ENCODE measurements at places on chromosomes 4 and X.

DNA sequence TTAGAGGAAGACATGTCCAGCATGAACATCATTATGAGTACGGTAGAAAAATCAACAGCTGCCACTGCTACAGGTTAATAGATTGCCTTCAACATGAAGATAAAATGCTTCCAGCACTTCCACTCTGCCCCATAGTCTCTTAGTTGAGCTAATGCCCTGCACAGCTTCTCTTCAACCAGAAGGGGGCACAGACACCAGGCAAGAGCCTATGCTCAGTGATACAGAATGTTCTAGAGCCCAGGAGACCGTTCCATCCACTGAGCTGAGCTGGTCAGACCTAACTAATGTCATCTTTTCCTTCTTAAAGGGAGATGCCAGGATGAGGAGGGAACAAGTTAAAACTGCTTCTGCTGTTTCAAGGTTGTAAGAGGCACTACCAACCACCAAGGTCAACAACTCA, 42.2 kb downstream of the SMIM10L2A start:
- no peak for DNase-seq

DNA sequence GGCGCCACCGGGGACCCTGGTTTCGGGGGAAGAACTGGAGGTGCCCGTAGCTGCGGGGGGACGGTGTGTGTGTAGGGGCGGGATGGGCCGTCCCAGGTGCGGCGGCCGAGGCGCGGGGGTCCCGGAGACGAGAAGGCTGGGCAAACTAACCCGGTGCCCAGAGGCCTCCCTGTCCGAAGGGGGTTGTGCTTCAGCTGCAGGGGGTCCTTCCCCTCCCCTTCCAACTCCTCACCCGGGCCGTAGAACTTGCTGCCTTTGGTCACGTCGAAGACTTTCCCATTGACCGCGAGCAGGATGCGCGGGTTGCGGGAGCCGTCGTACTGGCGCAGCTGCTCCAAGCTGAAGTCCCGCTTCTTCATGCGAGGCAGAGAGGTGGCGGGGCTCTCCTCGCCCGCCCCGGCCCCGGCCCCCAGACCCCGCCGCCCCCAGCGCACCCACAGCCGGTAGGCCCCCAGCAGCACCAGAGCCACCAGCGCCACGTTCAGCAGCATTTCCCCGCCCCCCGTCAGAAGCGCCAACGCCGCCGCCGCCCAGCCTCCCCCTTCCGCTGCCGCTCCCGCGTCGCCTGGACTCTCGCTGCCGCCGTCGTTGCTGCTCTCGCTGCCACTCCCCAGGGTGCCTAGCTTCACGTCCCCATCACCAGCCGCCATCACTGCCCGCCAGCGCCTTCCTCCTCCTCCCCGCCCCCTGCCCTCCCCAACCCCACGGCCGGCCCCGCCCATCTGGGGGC, at the start of gene PGRMC2:
TSS of gene PGRMC2 (minus strand) at position 673 of the 730 bp plus-strand sequence. CDS start at position 650, 23 bp downstream.
- no peak for DNase-seq

DNA sequence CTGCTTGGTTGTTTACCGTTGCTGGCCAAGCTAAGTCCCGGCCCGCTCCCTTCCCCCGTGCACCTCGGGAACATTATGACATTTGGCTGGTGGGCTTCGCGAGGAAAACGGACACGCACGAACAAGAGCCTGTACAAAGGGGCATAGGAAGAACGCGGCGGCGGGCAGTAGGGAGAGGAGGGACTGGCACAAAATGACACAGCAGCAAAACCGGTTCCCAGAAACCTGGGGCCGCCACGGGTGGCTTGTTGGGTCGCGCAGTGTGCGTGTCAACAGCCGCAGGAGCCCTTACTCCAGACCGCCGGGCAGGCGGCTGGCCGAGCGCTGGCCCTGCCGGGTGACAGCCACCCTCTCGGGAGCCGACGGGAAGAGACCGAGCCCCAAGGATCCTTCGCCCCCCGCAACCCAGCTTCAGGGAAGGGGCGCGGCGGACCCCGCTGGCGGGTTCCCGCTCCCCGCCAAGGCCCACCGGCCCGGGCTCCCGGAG, 1.6 kb upstream of the LIN54 start:
- no peak for DNase-seq

DNA sequence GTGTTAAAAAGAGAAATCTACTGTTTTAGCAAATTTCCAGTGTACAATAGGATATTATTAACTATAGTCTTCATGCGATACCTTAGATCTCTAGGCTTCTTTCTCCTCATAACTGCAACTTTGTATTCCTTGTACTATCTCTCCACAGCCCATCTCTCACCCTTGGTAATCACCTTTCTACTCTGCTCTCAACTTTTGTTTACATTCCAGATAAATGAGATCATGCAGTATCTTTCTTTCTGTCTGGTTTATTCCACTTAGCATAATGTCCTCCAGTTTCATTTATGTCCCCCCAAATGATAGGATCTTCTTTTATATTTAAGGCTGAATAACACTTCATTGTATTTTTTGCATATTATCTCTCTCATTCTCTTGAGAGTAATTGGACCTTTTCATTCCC, 165.5 kb downstream of the HS3ST1 start:
- DNase-seq = no peak

Data from HS-5 (cell line).